ENCODE measurements at places on chromosomes 5 and 9.
A peak's percentile ranks its signal among the peaks of the same experiment; 100 is the strongest.

GRCh38 chr5:125455041-125455440 lies 708.6 kb upstream of the ZNF608 start:
- no peak for DNase-seq

- DNase-seq: no peak
These were observed 24.5 kb upstream of the TOR1B start for GRCh38 chr9:129778469-129778868.

DNA sequence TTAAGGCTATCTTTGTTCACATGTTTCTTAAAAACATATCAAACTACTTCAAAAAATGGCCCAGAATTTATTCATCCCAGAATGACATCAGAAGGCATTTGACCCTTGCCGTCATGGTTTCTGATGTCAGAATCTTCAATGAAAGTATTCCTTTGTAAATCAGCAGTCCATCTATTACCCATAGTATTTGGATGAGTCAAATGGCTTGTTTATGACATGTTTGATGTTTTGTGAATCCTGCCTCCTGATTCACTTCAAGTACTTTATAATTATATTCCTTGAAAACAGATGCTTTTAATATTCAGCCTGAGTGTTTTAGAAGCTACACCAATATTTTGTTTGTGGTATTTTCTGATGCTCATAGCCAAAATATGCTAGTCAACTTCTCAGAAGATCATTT lies 200.8 kb upstream of the MEF2C start:
- DNase-seq: no peak

DNA sequence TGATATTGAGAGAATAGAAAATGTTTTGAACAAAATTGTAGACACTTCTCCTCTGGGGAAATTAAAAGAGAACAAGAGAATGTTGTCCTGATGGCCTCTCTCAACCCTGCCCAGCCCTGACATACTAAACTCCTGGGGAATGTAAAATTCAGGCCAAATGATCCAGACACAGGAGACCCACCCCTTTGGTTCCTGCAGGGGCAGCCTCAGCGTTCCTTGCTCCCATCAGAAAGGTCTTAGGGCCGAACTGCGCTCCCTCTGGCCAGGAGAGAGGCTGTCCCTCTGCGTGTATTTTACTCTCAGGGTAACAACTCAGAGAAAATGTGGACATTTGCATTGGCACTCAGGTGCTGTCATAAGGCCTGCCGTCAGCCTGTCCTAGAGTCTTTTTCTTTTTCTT lies 616.3 kb upstream of the KLF4 start:
- DNase-seq: no peak

DNA sequence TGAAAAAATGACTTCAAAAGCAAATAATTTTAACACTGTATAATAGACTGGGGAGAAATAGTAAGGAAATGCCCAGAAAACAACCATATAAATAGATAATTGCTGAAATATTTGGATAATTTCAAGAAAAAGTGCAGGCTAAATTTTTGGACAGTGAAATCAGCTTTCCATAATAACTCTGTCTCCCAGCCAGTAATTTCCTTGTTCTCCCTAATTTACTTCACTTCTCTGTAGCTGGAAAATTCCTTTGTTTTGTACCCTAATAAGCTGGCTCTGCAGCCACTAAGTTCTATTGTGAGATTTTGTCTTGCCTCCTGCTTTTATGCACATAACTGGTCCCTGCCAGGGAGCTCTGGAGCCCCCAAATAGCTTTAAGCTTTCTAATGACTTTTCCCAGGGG lies 27.7 kb downstream of the PRDM6 start:
- DNase-seq: no peak

DNA sequence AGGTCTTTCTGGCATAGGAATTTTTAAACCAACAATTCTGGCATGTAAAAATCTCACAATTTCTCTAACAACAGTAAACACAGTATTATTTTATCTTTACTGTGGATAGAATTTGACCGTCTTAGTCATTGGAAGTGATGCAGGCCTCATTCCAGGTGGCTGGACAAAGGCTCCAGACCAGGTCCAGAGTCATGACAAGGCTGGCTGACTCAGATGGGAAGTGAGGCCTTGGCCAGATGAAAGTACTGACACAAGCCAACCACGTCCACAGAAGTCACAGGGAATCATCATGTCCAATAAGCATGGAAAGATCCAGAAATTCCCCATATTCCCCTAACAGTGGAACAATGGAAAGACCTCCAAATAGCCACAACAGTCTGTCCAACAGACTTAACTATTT lies 12.4 kb downstream of the SPOCK1 start:
- no peak for DNase-seq

- DNase-seq: no peak
These were observed 38.1 kb upstream of the IL17B start for GRCh38 chr5:149416987-149417710.

DNA sequence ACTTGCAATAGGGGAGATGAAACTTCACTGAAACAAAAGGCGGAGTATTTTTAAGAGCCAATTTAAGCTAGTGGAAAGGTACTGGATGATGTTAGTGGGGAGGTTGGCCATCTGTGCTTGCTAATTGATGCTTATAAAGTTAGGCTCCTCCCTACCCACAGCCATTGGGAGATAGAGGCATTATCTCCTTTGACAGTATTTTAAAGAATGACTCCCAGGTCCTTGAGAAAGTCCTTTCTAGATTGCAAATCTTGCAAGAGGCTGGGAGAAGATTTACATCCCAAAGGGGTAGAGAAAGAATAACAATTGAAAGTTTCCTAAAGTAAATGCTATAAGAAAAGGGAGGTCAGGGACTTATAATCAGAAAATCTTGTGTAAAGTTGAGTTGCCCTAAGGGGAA lies 282.6 kb downstream of the BRINP1 start:
- no peak for DNase-seq

DNA sequence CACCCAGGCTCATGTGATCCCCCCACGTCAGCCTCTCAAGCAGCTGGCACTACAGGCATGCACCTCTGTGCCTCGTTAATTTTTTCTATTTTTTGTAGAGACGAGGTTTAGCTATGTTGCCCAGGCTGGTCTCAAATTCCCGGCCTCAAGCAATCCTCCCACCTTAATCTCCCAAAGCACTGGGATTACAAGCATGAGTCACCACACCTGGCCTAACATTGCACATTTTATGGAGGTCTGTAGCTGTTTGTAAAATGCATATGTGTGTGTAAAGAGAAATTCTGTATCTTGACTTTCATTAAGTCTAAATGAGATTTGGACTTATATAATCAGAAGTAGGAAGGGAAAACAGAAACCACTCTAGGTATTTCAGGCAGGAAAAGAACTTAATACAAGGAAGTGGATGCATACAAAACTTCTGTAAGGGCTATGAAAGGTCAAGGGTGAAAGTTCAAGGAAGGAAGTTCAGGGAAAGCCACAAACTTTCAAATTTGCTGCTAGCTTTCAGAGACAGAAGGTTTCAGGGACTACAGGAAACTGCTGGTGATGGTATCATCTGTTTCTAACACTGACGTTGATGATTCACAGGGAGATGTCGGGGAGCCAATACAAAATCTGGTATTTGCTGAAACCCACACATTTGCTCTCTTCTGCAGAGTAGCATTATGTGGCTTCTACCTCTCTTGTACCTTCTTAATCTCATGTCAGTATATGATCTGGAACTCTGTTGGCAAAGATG lies 209.4 kb downstream of the PIK3R1 start:
- DNase-seq: no peak

GRCh38 chr5:57887851-57888621 lies 405.4 kb upstream of the ACTBL2 start:
- no peak for DNase-seq

DNA sequence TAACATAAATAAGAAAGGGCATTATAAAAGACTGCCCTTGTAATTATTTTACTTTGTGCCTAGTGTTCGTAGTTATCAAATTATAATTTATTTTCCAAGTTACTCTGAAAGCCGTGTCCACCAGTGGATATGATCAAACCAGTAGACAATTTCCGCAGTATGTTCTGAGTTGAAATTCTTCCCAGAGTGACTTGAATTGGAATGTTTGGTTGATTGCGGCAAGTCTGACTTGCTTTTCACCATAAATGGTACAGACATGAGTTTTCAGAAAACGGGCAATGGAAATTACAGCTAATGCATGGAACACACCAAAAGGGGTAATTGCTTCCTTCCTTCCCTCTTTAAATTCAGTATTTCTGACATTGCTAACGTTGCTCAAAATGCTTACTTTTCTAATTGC lies 56.6 kb downstream of the CHSY3 start:
- DNase-seq: no peak

GRCh38 chr5:90519081-90519480 lies 10.3 kb downstream of the LYSMD3 start:
- no peak for DNase-seq

- no peak for DNase-seq
These were observed 330.7 kb downstream of the PTPRD start for GRCh38 chr9:10282084-10282483.

- no peak for DNase-seq
These were observed 117.1 kb downstream of the CMYA5 start for GRCh38 chr5:79806741-79807140.

DNA sequence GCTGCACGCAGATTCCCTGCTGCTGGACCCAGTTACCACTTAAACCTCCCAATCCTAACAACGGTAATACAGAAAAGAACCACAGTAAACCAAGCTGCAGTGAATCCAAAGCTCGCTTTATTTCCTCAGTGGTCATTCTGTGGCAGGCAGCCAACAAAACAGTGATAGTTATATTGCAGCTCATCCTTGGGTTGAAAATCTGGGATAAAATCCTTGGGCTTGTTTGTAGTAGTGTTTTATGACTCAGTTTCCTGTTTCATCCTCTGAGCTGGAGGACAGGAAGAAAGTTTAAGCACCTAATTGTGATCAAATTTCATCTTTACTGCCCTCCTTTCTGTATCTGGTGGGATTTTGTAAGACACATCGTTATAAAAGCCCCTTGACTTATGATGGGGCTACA lies 31.4 kb downstream of the HMGCR start:
- DNase-seq: no peak

- no peak for DNase-seq
These were observed 164.5 kb upstream of the S1PR3 start for GRCh38 chr9:88826771-88827181.

- no peak for DNase-seq
These were observed 59.5 kb downstream of the MVB12B start for GRCh38 chr9:126386088-126386487.

GRCh38 chr9:32968101-32969011 lies 33.1 kb downstream of the APTX start:
- DNase-seq: peak; percentile 25

DNA sequence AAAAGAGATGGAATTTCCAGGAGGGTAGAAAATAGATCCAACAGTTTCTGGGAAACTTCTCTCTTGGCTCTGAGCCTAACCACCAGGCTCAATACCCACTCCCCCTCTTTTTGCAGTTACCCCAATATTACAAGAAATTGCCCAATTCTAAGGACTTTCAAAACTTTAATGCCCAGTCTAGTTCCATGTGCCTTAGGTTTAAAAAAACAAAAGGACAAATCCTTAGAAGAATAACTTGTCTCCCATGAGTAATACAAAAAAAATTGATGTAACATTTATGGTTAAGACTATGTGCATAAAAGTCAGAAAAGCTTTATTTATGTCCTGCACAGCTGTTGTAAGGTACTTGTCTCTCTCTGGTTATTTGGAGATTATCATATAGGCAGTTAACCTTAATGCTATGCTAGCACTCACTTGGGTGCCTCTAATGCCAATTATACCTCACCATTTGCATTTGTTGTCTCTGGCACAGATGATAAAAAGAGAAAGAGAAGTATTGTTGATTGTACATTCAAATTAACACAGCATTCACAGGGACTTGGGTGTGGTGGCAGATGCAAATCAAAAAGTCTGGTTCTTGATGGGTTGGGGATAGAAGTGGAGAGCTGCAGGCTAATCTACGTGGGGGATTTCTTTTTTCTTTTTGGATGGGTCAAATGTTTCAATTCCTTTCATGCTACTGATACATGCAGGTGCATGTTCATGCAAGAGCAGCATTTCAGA lies 159.4 kb downstream of the PIK3R1 start:
- DNase-seq: no peak
